Activated CD4-positive, alpha-beta T cell treated with anti-CD3 and anti-CD28 coated beads, Interleukin-2, amount 50 U/mL, for 24 hours (primary cell): ENCODE measurements at places on chromosomes 1 and 21.

- DNase-seq, result no peak
These were observed 143.6 kb upstream of the WNT4 start for GRCh38 chr1:22286491-22286890.

GRCh38 chr1:211332830-211333229 is 6.2 kb downstream of the TRAF5 start:
- DNase-seq, result no peak

- DNase-seq, result no peak
These were observed 85.7 kb downstream of the DYRK1A start for GRCh38 chr21:37452227-37452626.

- no peak for DNase-seq
These were observed 27.1 kb downstream of the GPBP1L1 start for GRCh38 chr1:45659222-45659621.

GRCh38 chr1:1175221-1176062 is 1.8 kb downstream of the TTLL10 start:
- DNase-seq, result no peak

GRCh38 chr21:43865540-43866259 is 677 bp downstream of the AGPAT3 start:
- peak; percentile 33 for DNase-seq

DNA sequence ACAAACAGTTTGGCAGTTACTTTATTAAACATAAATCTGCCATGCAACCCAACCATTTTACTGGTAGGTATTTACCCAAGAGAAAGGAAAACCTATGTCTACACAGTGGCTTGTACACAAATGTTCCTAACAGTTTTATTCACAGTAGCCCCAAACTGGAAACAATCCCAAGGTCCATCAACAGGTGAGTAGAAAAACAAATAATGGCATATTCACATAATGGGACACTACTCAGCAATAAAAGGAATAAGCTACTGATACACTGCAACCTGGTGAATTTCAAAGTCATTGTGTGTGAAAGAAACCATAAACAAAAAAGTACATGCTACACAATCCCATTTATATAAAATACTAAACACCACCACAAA is 12.7 kb downstream of the KYAT3 start:
- no peak for DNase-seq

GRCh38 chr1:226123212-226123560 is 60.7 kb downstream of the H3-3A start:
- no peak for DNase-seq

DNA sequence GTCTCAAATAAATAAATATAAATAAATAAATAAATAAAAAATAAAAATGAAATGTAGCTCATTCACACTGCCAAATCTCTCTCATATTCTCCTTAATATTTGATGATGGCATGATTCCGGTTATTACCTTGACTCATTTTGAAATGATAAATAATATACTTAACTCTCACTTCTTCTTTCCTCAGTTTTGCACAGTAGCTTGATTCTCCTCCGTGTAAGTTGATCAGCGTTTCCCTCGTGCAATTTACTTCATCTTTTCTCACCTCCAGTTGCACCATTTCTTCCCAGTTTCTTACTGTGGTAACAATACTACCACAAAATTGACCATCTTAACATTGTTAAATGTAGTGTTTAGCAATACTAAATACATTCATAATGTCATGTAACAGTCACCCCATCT is 111.6 kb downstream of the RIPK4 start:
- no peak for DNase-seq

DNA sequence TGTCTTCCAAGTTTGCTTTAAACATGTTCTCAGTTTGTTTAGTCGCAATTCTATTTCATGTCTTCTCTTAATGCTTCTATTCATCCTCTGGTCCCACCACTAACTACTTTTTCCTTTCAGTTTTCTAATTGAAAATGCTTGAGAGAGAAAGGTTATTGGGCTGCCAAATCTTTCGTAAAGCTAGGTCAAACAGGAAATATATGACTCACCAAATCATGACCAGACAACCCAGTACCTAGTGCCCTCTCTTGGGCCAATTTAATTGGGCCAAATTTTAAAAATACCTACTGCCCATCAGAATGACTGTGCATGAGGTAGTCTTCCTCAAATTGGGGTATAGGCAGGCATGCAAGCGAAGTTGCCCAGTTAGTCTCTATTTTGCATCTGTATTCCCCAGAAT is 295.4 kb upstream of the PBX1 start:
- DNase-seq, result no peak

- DNase-seq, result no peak
These were observed 29.4 kb upstream of the VASH2 start for GRCh38 chr1:212920896-212921295.

GRCh38 chr1:41734201-41734970 is 184.3 kb downstream of the HIVEP3 start:
- DNase-seq, result no peak

GRCh38 chr21:22925032-22925431 is 1926.8 kb downstream of the NCAM2 start:
- no peak for DNase-seq
